ENCODE measurements at places on chromosomes 5 and 9.
A peak's percentile ranks its signal among the peaks of the same experiment; 100 is the strongest.

GRCh38 chr5:45800331-45800730, 104.2 kb upstream of the HCN1 start:
- DNase-seq: no peak

DNA sequence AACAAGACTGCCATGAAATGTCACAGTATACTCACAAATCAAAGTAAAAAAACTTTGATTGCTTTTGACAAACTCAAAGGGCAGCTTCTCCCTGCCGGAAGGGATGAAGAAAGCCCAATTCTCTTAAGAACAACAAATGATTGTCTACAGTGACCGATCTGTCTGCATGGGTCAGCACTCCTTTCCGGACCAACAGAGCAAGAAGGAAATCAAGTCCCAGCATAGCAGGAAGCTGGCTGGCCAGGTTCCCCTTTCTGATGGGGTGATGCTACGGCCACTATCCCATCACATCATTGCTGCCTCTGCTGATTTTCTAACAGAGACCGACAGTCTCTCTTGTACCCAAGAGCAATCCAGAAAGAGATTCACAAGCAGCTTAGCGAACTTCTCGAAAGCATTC, 692 bp downstream of the C1QTNF3 start:
- DNase-seq: no peak

DNA sequence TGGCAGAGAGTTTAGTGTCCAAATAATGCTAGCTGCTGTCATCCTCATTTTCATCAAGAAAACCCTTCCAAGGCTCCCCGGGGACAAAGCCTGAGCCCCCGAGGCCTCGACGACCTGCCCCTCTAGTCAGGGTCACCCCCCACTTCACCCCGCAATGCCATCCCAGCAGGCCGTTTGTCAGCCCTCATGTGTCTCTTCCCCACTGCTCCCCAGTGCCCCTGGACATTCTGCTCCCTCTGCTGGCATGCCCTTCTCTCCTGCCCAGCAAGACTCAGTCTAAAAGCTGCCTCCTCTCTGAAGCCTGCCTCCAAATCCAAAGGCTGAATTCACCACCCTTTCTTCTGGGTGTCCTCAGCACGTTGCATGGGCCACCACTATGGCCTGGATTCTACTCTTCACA, 59.3 kb downstream of the PAX5 start:
- no peak for DNase-seq

DNA sequence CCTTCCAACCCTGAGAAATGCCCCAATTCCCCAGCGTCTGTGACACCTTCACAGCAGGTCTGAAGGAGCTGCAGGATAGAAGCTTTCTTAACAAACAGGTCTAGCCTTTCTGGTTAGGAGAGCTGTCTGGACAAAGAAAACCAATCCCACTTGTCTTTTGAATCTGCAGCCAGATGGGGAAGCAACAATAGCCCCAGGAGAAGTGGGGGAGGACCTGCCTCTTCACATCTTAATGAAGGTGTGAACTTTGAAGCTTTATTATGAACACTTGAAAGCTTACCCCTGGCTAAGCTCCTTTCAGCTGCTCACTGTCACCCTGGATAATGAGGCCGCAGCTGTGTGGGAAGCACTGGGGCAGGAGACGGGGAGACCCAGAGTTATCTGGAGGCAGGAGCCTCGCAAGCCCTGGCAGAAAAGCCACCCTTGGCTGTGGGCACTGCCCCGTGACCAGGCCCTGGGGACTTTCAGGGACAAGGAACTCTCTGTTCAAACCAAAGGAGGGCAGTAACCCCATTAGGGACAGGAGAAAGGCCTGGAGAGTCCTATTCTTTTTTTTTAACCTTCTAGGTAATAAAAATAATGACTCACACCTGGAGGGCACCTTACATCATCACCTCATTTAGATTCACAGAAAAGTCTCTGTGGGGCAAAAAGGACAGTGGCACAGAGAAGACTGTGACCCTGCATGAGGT, 151.8 kb upstream of the RAD23B start:
- DNase-seq: peak; percentile 41

- DNase-seq: no peak
Observed at GRCh38 chr5:149273950-149274349, 2.3 kb downstream of the AFAP1L1 start.

GRCh38 chr5:97658116-97658900, 475.3 kb upstream of the RIOK2 start:
- peak; percentile 7 for DNase-seq

- DNase-seq: no peak
Observed at GRCh38 chr5:160367885-160368284, 2.5 kb downstream of the C1QTNF2 start.

Measured in mammary epithelial cell (primary cell).